ENCODE measurements at places on chromosomes 7 and 10. TPM values are rescaled to one million over a fixed set of nuclear protein-coding genes. Genes with fewer than 3 reads are reported as not detected.

DNA sequence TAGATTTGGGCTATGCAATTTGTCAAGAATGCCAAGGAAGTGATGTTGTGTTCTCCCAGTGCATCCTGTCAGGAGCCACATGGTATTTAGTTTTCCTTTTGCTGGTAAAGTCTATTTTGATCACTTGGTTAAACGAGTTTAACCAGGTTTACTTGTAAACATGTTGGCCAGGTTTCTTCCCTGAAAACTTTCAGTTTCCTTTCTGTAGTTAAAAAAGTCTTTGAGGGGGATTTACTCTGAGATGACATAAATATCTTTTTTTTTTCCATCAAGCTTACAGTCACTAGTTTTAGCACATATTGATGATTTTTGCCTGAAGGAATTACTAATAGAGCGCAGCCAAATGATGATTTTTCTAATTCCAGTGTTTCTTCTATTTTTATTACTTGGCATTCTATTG, 320.5 kb downstream of the PHF14 start:
- H3K36me3 ChIP-seq, result no peaks in the 10 kb centered on the region
- no peaks in the 10 kb centered on the region for H3K4me1 ChIP-seq
- H3K27ac ChIP-seq, result no peak overlapping the region
- H3K4me3 ChIP-seq, result no peak overlapping the region
- no peaks in the 10 kb centered on the region for H3K27me3 ChIP-seq

GRCh38 chr10:58967551-58968388, 208.7 kb upstream of the PHYHIPL start:
- H3K27ac ChIP-seq, result no peak overlapping the region
- no peak overlapping the region for H3K4me3 ChIP-seq

GRCh38 chr7:31373337-31374289, 33.1 kb upstream of the NEUROD6 start:
- H3K27me3 ChIP-seq, result peaks cover 6% of the 10 kb centered on the region
- no peak overlapping the region for H3K27ac ChIP-seq
- H3K4me1 ChIP-seq, result no peaks in the 10 kb centered on the region
- no peak for DNase-seq
- H3K4me3 ChIP-seq, result no peak overlapping the region
- H3K36me3 ChIP-seq, result no peaks in the 10 kb centered on the region

DNA sequence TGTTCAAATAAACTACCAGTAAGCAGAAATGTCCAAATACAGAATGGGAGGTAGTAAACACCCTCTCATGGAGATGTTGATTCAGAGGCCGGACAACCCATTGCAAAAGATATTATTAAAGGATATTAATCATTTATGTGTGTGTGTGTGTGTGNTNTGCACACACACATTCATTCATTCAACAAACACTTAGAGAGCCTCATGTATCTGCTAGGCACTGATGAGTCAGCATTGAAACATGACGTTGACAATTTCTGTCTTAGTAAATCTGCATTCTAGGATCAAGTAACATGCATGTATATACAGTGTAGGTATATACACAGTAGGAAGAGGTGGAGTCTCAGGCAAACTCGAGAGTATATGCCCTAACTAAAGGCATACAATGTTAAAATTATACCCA, 187.0 kb downstream of the ZNF365 start:
- H3K4me3 ChIP-seq, result no peak overlapping the region
- no peaks in the 10 kb centered on the region for H3K36me3 ChIP-seq
- no peak overlapping the region for H3K27ac ChIP-seq
- peaks cover 2% of the 10 kb centered on the region for H3K27me3 ChIP-seq
- no peaks in the 10 kb centered on the region for H3K4me1 ChIP-seq

GNGT1 gene
- total RNA-seq, result not detected

- DNase-seq, result no peak
- no peaks in the 10 kb centered on the region for H3K27me3 ChIP-seq
- H3K27ac ChIP-seq, result no peak overlapping the region
- H3K36me3 ChIP-seq, result no peaks in the 10 kb centered on the region
- H3K4me3 ChIP-seq, result no peak overlapping the region
These were observed 244.0 kb downstream of the EBF3 start for GRCh38 chr10:129719889-129720590.

DNA sequence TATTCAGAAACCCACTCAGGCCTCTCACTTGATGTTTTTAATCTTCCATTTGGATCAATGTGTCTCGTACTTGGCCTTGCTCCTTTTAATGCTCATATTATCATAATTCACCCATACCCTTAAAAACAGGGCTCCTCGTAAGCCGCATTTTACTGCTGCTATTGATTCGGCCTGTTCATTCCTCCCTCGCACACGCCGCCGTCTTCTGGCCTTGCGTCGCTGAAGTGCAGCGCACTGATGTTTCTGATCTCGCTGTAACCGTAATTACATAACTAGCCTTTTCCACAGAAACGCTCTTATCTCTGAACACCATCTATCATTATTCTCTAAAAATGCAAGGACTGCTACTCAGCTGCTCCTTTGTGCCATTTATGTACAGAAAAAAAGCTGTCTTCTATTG, 544.5 kb upstream of the FOXK1 start:
- H3K27ac ChIP-seq, result no peak overlapping the region
- no peaks in the 10 kb centered on the region for H3K36me3 ChIP-seq
- H3K4me3 ChIP-seq, result no peak overlapping the region

Data from GM12878 (cell line).